Hematopoietic multipotent progenitor cell treated with erythropoietin and hydrocortisone succinate and interleukin-3 and kit ligand, for 8 days (in vitro differentiated cells): ENCODE measurements at places on chromosomes 5 and 9.

GRCh38 chr5:150063638-150064037 lies 22.7 kb downstream of the CSF1R start:
- DNase-seq: no peak

- no peak for DNase-seq
Measured at GRCh38 chr9:72089451-72090130, 29.2 kb upstream of the C9orf57 start.

- DNase-seq: no peak
Measured at GRCh38 chr9:136928591-136928990, 15.9 kb downstream of the FBXW5 start.

DNA sequence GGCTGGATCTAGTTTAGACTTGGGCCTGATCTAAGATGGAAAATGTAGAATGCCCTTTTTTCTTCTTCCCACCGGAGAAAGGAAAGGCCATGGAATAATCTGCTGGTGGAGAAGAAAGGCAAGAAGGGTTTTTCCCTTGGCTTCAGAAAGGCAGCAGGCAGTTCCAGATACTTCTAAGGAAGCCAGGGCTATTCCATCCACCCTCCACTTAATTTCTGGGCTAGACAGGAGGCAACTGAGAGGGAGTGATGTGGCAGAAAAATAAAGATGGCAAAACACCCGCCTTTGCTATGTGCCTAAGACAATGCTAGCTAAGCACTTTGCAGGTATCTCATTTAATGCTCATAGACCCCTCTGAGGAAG lies 9.9 kb downstream of the MYOZ3 start:
- no peak for DNase-seq

DNA sequence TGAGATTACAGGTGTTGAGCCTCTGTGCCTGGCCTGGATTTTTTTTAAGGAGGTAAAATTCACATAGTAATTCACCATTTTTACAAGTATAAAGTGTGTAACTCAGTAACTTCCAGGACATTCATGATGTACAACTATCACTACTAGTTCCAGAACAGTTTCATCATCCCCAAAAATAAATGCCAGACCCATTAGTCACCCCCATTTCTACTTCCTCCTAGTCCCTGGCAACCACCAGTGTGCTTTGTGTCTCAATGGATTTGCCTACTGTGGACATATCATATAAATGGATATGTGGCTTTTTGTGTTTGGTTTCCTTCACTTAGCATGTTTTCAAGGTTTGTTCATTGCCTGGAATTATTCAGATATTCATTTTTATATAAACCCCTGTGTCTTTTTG lies 72.5 kb upstream of the PANK3 start:
- no peak for DNase-seq

DNA sequence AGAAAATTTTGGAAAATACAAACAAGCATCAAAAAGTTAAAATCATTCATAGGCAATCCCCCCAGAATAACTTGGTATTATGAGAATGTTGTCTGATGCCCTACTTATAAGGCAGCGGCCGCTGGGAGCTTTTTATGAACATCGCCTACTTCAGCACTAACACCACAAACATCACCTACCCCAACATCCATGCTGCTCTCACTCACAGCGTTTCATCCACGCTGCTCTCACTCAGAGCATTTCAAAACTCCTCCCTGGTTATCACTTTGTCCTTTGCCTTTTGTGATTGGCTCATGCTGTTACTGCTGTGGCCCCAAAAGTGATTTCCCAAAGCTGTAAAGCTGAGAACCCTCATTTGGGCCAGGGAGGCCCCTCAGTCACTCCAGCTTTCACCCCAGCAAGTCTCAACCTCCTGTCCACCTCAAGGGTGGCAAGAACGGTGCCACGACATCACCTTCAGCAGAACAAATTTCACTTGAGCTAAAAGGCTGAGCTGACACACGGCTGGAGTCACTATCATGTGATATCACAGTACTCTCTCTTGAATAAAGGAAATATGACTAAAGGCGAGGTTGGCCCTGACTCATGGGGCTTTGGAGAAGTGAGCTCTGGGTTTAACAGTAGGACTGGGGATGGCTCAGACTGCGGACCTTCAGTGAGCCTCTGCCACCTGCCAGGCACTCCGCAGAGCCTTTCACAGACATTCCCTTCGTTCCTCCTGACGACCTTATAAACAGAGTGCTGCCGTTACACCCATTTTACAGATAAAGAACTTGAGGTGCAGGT lies 25.2 kb downstream of the SHC3 start:
- no peak for DNase-seq

GRCh38 chr5:119342406-119342805 lies 13.4 kb upstream of the TNFAIP8 start:
- no peak for DNase-seq

- DNase-seq: no peak
Measured at GRCh38 chr5:33308586-33308985, 132.2 kb upstream of the TARS1 start.

DNA sequence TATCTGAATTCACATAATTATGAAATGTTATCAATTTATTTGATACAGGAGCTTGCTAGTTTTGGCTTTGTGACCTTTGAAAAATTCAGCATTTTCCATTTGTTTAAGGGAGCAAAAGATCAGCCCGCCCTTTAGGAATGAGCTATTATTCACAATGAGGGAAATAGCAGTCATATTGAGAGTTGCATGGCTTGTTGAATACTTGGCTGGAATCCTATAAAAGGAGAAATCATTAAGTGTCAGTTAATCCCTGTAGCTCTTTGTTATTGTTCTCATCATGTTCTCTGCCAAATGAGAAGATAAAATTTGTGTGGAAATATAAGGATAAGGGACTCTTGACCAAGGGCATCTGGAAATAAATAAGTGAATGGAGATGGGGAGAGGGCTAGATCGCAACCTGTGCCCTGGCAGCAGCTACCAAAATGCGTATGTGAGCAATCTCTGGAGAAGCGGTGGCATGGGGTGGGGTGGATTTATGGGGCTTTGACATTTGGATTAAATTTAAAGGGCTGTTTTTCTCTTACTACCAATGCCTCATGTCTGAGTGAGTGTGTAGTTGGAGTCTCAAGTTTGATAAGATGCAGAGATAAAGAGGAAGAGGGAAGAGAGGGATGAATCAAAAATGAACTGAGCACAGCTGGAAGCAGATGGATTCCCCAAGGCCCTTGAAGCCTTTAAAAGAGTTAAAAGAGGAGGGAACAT lies 237.6 kb downstream of the NNT start:
- DNase-seq: no peak

DNA sequence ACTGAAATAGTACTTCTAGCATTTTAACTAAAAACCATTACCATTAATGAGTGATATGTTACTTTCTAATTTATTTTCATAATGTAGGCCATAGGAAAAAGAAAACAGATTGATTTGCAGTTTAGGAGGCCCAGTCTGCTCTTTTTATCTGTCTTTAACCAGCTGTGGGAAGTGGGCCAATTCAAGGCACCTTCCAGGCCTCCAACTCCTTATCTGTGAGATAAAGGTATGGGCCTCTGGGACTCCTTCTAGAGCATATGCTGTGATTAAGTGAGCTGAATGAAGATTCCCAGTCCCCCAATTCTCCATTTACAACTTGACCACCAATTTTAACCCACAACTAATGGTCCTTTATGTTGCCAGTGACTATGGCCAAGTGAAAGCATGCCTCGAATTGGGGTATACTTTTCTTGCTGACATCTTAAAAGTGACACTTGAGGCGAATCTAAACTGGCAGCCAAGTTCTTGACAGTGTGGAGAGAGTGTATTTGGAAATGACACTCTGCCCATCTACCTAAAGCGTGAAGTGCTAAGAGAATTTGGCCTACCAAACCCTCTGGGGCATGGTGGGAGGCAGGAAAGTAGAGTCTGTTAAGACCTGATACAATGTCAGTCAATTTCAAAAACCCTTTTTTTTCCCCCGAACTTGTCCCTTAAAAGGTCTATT lies 88.3 kb downstream of the PIK3R1 start:
- DNase-seq: peak; percentile 95

DNA sequence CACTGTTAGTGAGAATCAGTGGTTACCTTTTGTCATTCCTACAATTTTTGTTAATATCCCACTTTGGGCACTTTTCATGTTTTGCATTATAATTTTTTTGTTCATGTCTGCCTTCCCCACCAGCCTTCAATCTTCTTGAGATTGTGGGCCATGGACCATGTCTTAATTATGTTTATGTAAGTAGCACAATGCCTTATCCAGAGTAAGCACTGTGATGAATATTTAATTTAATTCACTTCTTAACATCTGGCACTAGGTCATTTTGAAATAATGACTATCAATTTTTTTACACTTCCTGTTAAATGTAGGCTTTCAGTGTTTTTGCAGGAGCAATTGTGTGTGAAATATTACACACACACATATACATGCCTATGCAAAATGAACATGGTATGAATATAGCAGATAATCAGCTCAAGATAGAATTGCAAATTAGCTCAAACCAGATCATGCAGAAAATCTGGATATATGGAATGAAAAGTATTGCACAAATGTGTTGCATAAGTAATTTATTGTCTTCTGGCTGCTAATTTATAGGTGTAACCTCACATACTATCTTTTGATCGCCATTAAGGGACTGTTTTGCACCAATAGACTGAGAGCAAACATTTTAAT lies 5.3 kb upstream of the SHOC1 start:
- no peak for DNase-seq

GRCh38 chr5:141821430-141821925 lies 56.7 kb downstream of the PCDH1 start:
- DNase-seq: peak; percentile 16

- peak; percentile 60 for DNase-seq
Measured at GRCh38 chr9:4297151-4297785, 2.6 kb downstream of the GLIS3 start.

DNA sequence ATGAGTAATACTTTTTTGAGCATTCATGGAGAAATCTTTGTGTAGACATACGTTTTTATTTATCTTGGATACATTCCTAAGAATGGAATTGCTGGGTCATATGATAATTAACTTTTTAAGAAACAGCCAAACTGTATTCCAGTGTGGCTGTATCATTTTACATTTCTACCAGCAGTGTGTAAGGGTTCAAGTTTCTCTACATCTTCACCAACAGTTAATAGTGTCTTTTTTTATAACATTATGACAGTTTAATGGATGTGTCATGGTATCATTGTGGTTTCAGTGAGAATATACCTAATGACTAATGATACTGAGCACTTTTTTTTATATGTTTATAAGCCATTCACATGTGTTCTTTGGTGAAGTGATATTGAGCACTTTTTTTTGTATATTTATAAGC lies 52.4 kb downstream of the NIPBL start:
- peak; percentile 17 for DNase-seq
